ENCODE measurements at places on chromosomes 7 and 10. TPM values are rescaled to one million over a fixed set of nuclear protein-coding genes. Genes with fewer than 3 reads are reported as not detected.

GRCh38 chr7:32779167-32779566 lies 112.4 kb downstream of the KBTBD2 start:
- no peaks in the 10 kb centered on the region for H3K4me1 ChIP-seq
- H3K4me3 ChIP-seq: no peak overlapping the region
- H3K36me3 ChIP-seq: no peaks in the 10 kb centered on the region

- H3K4me3 ChIP-seq: no peak overlapping the region
- H3K4me1 ChIP-seq: peaks cover 20% of the 10 kb centered on the region
- H3K36me3 ChIP-seq: no peaks in the 10 kb centered on the region
- no peaks in the 10 kb centered on the region for H3K27me3 ChIP-seq
Measured at GRCh38 chr10:47401874-47402640, 18.0 kb upstream of the ZNF488 start.

DNA sequence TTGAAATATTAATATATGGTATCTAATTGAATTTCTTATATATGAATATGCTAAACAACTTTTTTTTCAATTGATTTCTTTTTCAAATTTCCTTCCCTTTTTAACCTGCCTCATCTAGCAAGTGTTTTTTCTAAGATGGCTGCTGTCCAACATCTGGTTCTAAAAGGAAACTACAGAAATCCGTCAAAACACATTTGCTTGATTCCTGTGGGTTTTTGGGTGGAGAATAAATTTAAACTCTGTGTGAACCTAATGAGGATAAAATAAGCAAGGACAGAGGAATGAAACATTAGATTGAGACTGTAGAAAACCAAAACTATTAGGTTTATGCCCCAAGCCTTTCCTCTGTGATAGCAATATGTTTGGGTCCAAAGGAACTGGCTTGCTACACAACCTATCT lies 75.5 kb upstream of the STARD3NL start:
- H3K36me3 ChIP-seq: no peaks in the 10 kb centered on the region
- H3K27ac ChIP-seq: no peak overlapping the region
- DNase-seq: peak; percentile 17
- no peak overlapping the region for H3K4me3 ChIP-seq

PGAM2 gene
- total RNA-seq: not detected

DNA sequence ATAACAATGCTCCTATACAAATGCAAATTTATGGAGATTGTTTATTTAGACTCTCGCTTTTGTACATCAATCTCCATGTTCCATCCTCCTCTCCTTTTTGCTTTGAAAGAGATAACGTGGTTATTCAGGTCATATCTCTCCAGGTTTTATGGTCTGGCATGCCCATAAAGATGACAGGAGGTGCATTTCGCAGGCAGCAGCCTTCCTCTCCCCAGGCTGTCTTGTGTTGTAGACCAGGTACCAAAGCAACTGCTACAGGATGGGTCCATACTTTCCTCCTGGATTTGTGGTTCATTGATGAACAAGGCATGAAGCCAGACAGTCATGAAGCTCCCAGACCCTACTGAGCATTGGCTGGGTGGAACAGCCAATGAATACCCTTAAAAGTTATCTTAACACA lies 400.2 kb upstream of the NPVF start:
- H3K4me3 ChIP-seq: no peak overlapping the region
- H3K27ac ChIP-seq: no peak overlapping the region
- no peak for DNase-seq

KLF14 gene
- total RNA-seq: not detected

DNA sequence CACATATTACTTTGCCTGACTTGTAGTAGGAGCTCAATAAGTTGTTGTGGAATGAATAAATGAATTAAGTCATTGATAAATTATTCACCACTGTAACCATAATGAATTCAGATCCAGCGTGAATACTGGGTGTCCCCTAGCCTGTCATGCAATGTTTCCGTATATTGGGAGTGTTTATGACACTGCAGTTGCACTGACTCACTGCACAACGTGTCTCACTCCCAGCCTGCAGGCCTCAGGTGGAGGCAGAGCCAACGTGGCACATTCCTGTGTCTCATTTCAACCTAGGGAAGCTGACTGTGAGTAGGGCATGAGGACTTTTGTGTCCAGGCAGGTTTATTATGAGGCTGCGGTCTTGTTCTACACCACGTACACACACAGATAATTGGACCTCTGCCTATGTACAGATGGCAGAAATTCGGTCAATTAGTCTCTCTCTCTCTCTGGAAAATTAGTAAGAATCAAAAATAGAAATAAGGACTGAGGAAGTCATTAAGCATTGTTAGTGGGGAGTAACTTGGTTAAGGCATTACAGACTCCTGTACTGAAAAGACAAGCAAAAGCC lies 299.1 kb upstream of the IGFBP3 start:
- H3K27ac ChIP-seq: no peak overlapping the region
- H3K4me3 ChIP-seq: no peak overlapping the region
- DNase-seq: no peak
- H3K4me1 ChIP-seq: no peaks in the 10 kb centered on the region

DNA sequence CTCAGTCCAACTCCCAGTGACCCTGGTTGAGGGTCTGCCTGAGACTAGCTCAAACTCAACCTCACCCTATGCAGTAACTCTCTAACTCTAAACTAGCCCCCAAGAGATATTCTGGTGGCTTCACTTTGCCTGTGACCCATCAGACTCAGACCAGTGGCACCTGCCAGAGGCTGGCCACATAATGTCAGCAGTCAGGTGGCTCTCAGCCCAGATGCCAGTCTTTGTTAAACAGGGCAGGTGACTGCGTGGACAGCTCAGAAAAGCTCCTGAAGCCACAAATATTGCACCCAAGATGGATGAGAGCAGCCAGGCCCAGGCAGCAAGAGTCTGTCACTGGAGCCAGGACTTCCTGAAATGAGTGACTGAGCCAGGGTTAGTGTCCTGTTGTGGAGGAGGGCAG lies 129.7 kb upstream of the TCF7L2 start:
- DNase-seq: no peak
- H3K36me3 ChIP-seq: peaks cover under 1% of the 10 kb centered on the region
- no peak overlapping the region for H3K4me3 ChIP-seq
- no peaks in the 10 kb centered on the region for H3K27me3 ChIP-seq
- no peaks in the 10 kb centered on the region for H3K4me1 ChIP-seq

DNA sequence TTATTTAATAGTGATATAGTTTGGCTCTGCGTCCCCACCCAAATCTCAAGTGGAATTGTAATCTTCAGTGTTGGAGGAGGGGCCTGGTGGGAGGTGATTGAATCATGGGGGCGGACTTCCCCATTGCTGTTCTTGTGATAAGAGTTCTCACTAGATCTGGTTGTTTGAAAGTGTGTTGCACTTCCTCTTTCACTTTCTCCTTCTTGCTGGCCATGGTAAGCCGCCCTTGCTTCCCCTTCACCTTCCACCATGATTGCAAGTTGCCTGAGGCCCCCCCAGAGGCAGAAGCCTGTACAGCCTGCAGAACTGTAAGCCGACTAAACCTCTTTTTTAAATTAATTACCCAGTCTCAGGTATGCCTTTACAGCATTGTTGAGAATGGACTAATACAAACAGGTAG lies 101.4 kb downstream of the MTPAP start:
- no peak for DNase-seq
- H3K27me3 ChIP-seq: no peaks in the 10 kb centered on the region
- no peak overlapping the region for H3K27ac ChIP-seq
- no peaks in the 10 kb centered on the region for H3K36me3 ChIP-seq

DNA sequence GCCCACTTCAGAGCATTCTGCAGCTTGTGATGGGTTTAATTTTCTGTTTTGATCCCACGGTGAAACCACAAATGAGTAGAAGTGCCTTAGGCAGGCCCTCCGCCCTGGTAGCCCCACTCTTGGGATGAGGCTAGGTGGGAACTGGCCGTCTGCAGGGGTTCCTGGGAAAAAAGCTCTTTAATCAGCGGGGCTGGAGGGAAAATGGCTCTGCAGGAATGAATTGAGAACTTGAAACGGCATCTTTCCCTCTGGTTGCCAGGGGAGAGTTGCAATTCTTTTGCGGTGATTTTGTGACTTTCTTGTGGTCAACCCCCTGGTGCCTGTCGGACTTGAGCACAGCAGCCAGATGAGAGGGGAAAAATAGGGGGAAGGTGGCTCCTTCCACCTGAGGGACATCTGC lies 32.7 kb downstream of the COL26A1 start:
- no peak overlapping the region for H3K27ac ChIP-seq
- no peaks in the 10 kb centered on the region for H3K27me3 ChIP-seq
- DNase-seq: no peak
- no peaks in the 10 kb centered on the region for H3K4me1 ChIP-seq
- H3K4me3 ChIP-seq: no peak overlapping the region

GRCh38 chr7:9250876-9251275 lies 817.5 kb downstream of the NXPH1 start:
- DNase-seq: no peak
- no peak overlapping the region for H3K4me3 ChIP-seq
- H3K4me1 ChIP-seq: no peaks in the 10 kb centered on the region
